ENCODE measurements at places on chromosomes 1 and 21. TPM values are rescaled to one million over a fixed set of nuclear protein-coding genes. Genes with fewer than 3 reads are reported as not detected.
A peak's percentile ranks its signal among the peaks of the same experiment; 100 is the strongest.

PDPN gene
- total RNA-seq = not detected

RASSF5 gene
- total RNA-seq = 0.47 TPM

DLGAP3 gene
- total RNA-seq = not detected

NPPB gene
- not detected for total RNA-seq

C1orf35 gene
- total RNA-seq = 61.2 TPM

ADCY10 gene
- total RNA-seq = not detected

TSSK3 gene
- not detected for total RNA-seq

ANKRD34A gene
- total RNA-seq = not detected

DNA sequence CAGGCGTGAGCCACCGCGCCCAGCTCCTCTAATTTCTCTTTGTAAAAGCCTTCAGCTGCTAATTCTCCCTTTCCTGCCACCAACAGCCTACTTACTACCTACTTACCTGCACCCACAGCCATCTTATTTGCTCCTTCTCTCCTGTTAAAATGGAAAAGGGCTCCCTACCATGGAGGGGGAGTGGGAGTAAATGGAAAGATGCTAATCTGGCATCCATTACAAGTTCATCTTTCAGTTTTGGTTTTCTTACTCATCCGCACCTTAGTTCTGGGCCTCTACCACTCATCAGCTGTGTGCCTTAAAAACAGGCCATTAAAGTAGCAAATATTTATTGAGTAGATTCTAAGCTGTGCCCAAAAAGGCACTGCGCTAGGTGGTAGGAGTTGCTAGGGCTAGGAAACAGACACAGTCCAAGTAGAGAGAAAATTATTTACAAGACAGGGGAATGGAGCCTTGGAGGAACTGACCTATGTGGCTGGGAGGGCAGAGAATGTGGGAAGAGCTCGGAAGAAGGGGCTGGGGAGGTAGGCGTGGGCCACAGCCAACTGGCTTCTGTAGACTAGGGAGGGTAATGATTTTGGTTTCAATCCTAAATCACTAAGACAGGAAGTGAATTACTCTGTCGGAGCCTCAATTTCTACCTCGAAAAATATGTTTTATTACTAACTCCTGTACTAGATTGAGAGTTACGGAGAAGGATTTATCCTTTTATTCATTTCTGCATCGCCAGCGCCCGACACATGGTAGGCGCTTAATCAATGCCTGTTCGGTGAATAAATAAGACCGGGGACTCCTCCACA lies 685 bp upstream of the DDI2 start:
- no peak for DNase-seq

- DNase-seq = no peak
Observed at GRCh38 chr21:15682186-15682895, 47.4 kb upstream of the USP25 start.

DNA sequence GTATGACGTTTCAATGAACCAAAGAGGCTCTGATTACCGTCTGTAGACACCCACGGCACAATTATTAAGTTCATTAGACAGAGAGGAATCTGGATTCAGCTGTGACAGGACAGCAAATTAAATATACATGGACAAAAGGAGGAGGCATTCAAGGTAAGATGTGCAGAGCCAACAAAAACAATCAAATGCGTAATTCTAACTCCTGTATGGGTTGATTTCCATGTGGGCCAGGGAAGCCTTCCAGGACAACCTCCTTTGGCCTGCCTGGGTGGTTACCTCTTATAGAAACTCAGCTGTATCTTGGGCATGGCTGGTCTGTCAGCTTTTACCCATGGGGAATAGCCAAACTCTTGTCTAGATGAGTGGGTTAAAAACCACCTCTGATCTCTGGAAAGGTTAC lies 43.8 kb downstream of the CCN1 start:
- no peak for DNase-seq

GRCh38 chr1:179984942-179985341 lies 30.3 kb downstream of the CEP350 start:
- DNase-seq = no peak

DNA sequence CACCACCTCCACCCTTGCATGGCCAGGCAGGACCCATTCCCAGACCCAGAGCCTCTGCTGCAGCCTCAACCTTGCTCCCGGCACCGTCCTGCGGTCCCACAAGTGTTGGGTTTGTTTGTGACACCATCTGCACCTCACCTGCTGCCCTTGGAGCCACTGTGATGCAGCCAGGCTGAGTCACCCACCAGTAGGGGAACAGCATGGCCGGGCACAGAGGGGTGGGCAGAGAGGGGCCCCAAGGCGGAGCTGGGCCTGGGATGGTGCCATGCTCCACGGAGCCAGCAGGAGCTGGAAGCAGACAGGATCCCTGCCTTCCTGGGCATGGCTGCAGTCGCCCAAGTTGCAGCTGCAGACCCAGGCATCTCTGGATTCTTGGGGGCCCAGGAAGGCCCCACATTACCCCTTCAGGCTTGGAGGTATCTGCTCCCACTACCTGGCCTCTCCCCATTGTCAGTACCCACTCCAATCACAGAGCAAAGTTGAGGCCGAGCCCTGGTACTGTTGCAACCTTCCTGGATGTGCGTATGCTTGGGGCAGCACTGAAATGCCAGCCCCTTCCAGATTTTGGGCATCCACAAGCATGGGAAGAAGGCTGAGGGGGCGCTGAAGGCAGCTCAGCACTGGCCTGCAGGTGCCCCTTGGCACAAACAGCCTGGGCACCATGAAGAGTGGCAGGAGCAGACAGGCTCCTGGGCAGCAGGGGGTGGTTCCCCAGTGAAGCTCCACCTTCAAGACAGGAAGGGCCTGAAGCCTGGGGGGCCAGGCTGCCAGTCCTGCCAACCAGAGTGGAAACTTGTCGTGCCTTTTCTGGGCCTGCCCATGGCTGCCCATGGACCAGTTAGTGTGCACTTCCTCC lies 172.8 kb downstream of the MATN1 start:
- no peak for DNase-seq

GRCh38 chr1:66556161-66556611 lies 22.2 kb downstream of the SGIP1 start:
- peak; percentile 67 for DNase-seq

DNA sequence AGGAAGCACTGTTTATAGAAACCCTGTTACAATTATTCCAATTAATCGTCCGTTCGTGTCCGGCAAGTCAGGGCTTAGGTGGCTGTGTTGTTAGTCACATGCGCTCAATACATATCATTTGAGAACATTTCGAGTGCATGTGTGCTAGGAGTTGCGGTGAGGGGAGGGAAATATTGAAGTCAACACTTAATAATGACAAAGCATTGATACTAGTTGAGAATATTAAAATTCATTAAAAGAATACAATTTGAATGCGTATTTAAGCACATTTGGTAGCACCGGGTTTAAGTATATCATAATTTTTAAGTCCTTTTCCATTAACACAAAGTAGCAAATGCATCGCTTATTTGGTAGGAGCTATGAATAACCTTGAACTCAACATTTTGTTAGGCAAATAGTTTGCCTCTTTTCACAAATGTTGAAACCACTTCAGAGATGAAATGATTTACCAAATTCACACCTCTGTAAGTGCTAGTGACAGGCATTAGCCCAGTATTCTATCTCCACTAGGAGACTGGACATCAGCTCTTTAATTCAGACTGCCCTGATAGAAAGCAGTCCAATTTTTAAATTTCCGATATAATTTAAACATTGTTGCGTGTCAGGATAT lies 1.1 kb upstream of the SERBP1 start:
- DNase-seq = no peak

DNA sequence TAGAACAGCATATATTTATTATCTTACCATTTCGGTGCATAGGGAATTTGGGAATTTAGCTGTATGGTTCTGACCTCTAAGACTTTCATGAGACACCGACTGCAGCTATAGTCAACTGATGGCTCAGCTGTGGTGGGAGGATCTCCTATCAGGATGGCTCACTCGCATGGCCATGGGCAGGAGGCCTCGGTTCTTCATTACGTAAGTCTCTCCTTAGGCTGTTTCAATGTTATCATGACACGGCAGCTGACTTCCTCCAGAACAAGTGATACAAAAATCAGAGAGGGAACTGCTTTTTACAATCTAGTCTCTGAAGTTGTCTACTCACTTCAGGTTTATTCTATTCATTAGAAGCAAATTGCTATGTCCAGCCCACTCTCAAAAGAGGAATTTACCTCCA lies 13.3 kb upstream of the CAPN8 start:
- DNase-seq = no peak

DNA sequence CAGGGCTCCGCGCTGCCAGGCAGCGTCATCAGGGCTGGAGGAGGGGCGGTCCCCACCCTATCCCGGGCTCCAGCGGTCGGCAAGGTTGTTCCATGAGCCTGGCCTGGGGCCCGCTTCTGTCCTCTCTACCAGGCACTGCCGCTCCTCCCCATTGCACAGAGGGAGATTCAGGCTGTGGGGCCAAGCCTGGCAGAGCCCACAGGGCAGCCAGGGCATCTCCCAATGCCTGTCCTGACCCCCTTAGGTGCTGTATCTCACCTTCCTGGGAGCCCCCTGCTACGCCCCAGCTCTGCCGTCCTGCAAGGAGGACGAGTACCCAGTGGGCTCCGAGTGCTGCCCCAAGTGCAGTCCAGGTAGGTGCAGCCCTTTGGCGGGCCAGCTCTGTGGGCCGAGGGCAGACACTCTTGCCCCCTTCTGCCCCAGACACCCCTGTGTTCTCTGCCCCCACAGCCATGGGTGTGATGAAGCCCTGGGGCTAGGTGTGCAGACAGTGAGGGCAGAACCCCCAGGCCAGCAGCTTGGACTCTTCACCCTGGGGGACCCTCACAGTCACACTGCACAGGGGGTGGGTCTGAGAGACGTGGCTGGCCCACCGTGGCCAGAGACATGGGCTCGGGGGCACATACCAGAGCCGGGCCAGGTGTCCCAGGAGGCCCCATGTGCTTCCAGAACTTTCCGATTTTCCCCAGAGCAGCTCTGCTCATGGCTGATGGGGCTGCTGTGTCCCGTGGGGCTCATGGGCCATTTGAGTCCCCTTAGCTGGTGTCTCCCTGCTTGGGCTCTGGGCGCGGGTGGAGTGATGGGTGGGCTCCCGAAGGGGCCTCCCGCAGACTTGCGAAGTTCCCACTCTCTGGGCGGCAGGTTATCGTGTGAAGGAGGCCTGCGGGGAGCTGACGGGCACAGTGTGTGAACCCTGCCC lies 1.6 kb downstream of the TNFRSF14 start:
- DNase-seq = no peak

GRCh38 chr1:199685369-199685768 lies 342.1 kb upstream of the NR5A2 start:
- peak; percentile 38 for DNase-seq

DNA sequence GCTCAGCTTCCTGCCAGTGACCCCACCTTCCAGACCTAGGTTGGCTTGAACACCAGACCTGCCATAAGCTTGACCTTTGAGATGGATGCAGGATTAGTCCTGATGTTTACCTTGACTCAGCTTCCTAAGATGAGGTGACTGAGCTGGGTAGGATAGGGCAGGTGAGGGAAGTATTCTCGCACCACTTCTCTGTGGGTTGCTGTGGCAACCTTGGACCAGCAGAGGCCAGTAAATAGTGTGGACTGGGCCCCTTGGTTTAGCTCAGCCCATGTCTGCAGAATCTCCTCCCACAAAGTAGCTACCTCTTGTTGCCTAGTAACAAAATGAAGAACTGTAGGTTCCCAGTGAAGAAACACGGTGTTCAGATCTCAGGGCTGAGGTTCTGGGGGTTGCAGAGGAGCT lies 8.4 kb downstream of the RPS6KA1 start:
- peak; percentile 47 for DNase-seq

GRCh38 chr1:170534626-170535147 lies 2.7 kb downstream of the GORAB start:
- DNase-seq = no peak

DNA sequence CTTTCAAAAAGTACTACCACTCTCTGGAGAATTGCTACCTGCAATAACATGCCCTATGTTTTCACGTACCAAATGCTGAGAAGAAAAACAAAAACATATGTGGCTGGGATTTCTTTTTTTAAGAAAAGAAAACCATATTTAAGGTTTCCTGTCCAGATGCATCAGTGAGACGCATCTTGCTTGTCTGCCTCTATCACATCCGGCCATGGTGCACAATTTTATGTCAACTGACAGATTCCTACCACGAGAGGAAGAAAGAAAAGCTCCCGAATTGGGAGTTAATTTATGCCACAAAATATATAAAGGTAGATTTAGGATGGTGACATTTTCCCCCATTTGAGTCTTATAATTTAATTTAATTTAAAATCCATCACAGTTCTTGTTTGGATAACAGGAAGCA lies 62.3 kb upstream of the COL24A1 start:
- no peak for DNase-seq

DNA sequence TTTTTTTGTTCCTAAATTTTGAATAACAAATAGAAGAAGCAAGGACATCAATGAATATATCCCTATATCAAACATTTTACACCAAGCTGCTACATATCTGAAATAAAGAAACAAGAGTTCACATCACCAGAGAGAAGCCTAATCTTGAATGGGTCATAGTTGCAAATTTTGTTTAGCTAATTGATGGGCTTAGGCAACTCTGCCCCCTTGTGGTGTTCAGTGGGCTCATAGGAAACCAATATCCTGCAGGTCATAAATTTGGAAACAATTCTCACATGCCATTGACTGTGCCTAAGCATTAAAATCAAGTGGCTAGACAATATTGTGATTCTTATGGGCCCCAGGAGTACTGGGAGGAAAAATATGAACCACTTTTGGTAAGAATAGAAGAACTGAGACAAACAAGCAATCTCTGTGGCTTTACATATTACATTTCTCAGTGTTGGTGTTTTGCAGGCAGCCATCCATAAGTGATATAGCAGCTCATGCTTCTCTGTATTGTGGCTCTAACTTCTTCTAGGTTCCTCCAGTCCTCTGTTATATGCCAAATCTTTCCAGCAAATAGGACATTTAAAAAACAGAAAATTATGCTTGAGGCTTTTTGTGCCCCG lies 1262.8 kb upstream of the PRMT6 start:
- DNase-seq = peak; percentile 25

DNA sequence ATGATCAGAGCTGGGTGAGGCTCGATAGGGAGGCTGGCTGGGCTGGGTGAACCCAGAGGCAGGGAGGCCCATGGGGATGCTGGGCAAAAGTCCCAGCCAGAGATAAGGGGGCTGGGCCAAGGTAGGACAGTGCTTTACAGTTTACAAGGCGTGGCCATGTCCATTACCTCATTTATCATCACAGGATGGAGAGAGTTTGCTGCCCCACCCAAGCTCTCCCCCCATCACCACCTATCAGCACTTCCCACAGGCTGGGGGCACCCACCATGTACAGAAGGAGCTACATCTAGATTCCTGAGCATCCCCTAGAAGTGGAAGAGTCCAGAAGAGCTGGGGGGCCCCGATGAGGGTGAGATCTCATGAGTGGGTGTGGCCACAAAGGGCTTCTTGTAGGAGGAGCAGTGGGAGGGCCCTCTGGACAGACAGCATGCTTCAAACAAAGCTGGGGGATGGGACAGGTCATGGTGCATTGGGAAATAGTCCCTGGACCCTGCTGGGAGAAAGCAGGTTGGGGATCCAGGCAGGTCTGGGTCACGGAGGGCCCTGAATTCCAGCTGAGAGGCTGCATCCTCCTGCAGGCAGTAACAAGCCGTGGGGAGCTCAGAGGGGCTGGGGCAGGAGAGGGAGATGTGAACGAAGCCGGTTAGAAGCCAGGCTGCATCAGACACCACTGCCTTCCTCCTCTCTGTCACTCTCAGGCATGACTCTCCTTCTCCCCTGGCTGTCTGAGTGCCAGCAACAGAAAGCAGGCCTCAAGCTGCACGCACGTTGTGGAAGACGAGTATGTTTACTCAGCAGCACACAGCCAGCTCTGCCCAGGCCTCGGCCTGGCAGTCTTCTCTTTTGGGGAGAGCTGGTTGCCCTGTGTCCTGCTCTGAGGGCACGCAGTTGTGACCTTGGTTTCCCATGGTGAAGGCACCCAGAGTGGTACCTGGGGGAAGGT lies 202.3 kb downstream of the HIVEP3 start:
- DNase-seq = no peak
